ENCODE measurements at places on chromosomes 6 and 20.

DNA sequence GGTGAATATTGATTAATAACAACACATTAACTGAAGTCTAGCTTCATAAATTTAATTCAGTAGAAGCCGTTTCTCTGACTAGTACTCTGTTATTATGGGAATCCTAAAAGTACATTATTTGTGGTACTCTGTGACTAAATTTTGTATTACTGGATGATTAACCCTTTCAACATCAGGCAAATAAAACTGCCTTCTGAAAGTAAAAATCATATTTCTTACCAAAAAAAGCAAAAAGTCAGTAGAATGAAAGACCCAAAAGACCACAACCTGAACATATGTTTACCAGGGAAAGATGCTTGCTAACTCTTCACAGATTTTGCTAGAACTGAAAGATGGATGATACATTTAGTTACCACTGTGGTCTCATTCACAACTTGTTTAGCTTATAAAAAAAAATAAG is 73.2 kb downstream of the AHI1 start:
- no peak for DNase-seq

DNA sequence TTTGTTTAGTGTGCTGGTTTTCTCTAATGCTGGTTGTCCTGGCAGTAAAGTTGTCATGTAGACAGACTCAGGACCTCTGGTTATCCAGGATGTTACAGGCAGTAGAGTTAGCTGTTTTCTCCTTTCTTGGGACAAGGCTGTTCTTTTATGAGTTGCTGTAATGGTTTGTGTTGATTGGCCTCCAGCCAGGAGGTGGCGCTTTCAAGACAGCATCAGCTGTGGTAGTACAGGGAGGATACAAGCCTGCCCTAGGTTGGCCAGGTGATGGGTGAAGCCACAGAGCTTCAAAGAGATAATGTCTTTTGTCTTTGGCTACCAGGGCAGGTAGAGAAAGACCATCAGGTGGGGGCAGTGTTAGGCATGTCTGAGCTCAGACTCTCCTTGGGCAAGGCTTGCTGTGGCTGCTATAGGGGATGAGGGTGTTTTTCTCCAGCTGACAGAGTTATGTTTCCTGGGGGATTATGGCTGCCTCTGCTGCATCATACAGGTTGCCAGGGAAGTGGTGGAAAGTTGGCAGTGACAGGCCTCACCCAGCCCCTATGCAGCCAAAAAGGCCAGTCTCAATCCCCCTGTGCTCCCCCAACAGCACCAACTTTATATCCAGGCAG is 127.2 kb upstream of the TAB2 start:
- DNase-seq: peak; percentile 39

DNA sequence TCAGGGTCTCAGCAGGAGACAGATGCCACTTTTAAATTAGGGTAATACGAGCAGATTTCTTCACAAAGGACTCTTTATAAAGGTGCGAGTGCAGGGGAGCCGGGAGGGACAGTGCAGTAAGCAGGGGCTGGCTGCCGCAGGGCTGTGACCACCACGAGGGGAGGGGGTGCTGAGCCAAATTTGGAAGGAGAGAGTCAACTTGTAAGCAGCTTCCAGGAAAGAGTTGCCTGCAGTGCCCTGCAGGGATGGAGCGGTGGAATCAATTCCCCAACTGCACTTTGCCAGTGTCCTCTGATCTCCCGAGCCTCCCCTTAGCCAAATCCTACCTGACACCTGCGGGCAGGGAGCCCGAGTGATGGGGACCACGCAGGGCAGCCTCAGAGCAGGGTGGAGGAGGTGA is 13.9 kb upstream of the CCDC167 start:
- DNase-seq: no peak

DNA sequence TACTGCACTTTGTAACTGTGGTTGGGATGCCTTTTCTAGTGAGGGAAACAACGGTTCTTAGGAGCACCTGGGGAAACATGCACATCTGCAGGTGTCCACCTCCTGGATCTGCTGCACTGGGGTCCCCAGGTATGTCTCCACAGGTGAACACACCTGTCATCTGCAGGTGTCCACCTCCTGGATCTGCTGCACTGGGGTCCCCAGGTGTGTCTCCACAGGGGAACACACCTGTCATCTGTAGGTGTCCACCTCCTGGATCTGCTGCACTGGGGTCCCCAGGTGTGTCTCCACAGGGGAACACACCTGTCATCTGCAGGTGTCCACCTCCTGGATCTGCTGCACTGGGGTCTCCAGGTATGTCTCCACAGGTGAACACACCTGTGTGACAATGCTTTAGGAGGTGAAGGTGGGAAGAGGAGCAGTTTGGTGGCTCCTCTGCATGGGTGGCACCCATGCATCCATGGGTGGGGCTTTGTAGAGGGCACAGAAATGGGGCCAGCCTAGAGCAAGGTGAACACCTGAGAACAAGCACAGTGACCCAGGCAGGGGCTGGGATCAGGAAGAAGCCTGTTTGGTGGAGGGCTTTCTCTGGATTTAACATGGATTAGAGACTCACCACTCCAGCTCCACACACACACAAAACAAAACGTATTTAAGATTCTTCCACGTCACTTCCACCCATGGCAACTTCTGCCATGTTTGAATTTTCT is 206.0 kb upstream of the CDH4 start:
- peak; percentile 17 for DNase-seq

- no peak for DNase-seq
These were observed 28.2 kb upstream of the TAB2 start for GRCh38 chr6:149289192-149289781.

DNA sequence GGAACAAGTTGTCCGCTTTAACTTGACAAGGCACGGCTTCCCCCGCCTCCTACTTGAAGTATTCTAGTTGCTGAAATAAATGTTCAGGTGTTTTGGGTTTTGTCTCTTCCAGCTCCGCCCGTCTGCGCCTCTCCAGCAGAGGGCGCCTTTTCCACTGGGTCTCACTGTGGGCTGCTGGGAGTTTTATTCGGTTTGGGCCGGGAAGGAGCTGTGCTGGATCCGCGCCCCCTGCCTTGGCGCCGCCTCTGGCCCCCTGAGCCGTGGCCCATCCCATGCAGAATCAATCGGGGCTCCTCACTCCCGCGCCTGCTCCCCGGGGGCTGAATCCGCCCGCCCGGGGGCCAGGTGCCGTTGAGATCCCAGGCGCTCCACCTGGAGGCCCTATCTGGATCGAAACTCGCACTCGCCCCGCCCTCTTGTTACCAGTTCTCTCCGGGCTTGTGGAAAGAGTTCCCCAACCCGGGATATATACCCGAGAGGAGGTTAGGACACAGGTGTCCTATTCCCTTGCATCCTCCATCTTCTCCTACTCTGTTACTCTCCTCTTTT is 51.0 kb upstream of the TCF21 start:
- peak; percentile 46 for DNase-seq

DNA sequence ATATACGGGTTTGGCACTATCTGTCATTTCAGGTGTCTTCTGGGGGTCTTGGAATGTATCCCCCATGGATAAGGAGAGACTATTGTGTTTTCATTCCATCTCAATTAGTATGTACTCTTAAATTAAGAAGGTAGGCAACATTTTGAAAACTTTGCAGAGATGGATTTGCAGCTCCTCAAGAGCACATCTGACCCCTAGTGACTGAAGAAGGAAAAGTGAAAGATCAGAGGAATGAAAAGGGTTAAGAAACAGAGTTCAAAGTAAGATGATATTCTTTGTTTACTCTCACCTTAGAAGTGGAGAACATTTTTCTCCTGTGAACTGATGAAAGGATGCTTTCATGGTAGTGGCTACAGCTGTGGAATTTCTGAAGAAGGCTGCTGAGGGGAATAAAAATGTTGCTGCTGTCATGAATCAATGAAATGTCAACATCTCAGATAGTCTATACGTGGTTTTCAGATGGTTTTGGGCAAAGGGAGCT is 41.5 kb downstream of the SH3BGRL2 start:
- DNase-seq: peak; percentile 20

Data from hematopoietic multipotent progenitor cell treated with erythropoietin and hydrocortisone succinate and interleukin-3 and kit ligand, for 17 days (in vitro differentiated cells).